Mesothelial cell of epicardium (in vitro differentiated cells): ENCODE measurements at places on chromosomes 7 and 10. TPM values are rescaled to one million over a fixed set of nuclear protein-coding genes. Genes with fewer than 3 reads are reported as not detected.
A peak's percentile ranks its signal among the peaks of the same experiment; 100 is the strongest.

- H3K4me3 ChIP-seq = no peak overlapping the region
- H3K27ac ChIP-seq = no peak overlapping the region
- no peak for DNase-seq
- no peaks in the 10 kb centered on the region for H3K36me3 ChIP-seq
These were observed 141.3 kb downstream of the IDE start for GRCh38 chr10:92432596-92432995.

GRCh38 chr7:154929006-154929726, 73.8 kb downstream of the PAXIP1 start:
- H3K27ac ChIP-seq = peak overlapping the region; percentile 94
- peaks cover 14% of the 10 kb centered on the region for H3K27me3 ChIP-seq
- peaks cover 12% of the 10 kb centered on the region for H3K4me1 ChIP-seq
- peaks cover 7% of the 10 kb centered on the region for H3K36me3 ChIP-seq
- peak overlapping the region; percentile 78 for H3K4me3 ChIP-seq

GRCh38 chr10:129583831-129584230, 116.8 kb downstream of the MGMT start:
- no peaks in the 10 kb centered on the region for H3K4me1 ChIP-seq
- no peak overlapping the region for H3K4me3 ChIP-seq

- H3K36me3 ChIP-seq = no peaks in the 10 kb centered on the region
- no peak overlapping the region for H3K4me3 ChIP-seq
- peaks cover 6% of the 10 kb centered on the region for H3K27me3 ChIP-seq
- H3K27ac ChIP-seq = no peak overlapping the region
- peaks cover 5% of the 10 kb centered on the region for H3K4me1 ChIP-seq
These were observed 187.1 kb downstream of the NPSR1 start for GRCh38 chr7:34844936-34845665.

GRCh38 chr10:4725917-4726606, 99.9 kb upstream of the AKR1E2 start:
- no peak overlapping the region for H3K4me3 ChIP-seq
- peak overlapping the region; percentile 57 for H3K27ac ChIP-seq
- no peak for DNase-seq
- no peaks in the 10 kb centered on the region for H3K36me3 ChIP-seq
- no peaks in the 10 kb centered on the region for H3K27me3 ChIP-seq

DNA sequence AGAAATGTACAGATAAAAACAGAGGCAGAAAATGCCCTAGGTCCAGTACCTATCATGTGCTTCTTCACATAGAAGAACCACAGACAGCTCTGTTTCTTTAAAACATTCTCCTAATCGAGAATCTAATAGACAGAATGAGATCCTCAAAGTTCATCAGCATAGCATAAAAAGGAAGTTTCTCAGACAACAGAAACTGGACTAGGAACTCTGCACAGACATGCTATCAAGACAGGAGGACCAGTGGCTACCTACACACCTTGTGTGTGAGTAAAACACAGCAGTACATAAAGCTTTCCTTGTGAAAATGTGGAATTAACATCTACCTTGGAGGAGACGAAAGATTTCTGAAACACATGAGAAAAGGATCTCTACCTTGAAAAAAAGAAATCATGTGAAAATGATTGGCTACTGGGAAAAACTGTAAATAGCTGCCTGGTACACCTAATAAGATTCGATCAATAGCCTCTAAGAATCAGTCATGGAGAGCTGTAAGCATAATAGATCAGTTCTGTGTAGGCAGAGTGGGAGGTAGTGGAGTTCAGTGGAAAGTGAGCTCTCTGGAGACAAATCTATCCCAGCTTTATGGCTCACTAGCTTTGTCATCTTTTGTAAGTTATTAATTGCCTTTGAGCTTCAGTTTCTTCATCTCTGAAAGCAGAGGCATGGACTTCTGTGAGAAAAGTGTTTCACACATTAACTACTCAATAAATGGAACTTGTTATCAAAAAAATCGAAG, 26.7 kb downstream of the ELAPOR2 start:
- H3K4me3 ChIP-seq = no peak overlapping the region
- peaks cover 2% of the 10 kb centered on the region for H3K36me3 ChIP-seq
- H3K27me3 ChIP-seq = no peaks in the 10 kb centered on the region
- peak overlapping the region; percentile 15 for H3K27ac ChIP-seq
- H3K4me1 ChIP-seq = peaks cover 14% of the 10 kb centered on the region

GRCh38 chr7:149616898-149617297, 119.3 kb upstream of the ZNF746 start:
- H3K36me3 ChIP-seq = peaks cover 66% of the 10 kb centered on the region
- no peak for DNase-seq
- no peak overlapping the region for H3K27ac ChIP-seq
- peaks cover 2% of the 10 kb centered on the region for H3K4me1 ChIP-seq
- H3K4me3 ChIP-seq = no peak overlapping the region

DNA sequence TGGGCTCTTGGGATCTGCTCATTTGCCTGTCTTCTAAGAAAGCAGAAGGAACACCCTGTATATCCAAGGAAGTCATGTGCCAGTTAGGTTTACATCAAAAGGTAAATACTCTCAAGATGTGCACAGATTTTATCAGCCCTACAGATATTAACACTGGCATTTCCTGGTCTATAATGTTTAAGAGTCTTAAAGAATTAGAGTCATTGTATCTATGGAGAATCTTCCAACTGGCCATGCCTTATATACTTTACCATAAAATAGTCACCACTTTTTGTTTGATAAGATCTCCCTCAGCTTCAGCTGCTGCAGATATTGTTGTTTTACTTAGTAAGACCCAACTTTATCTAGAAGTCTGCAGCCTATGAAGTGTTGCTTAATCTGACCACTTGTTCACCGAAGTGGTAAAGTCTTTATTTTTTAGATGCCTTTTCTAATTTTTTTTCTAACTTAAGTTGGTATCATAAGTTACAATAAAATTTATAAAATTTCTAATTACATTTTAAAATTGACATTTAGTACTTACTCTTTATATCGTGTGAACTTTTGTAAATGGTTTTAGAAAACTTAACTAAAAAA, 58.5 kb downstream of the CPED1 start:
- H3K27me3 ChIP-seq = no peaks in the 10 kb centered on the region
- no peak overlapping the region for H3K27ac ChIP-seq
- H3K4me1 ChIP-seq = peaks cover 16% of the 10 kb centered on the region

- H3K36me3 ChIP-seq = peaks cover 61% of the 10 kb centered on the region
- peaks cover 27% of the 10 kb centered on the region for H3K4me1 ChIP-seq
- H3K27me3 ChIP-seq = no peaks in the 10 kb centered on the region
- no peak overlapping the region for H3K4me3 ChIP-seq
- DNase-seq = no peak
These were observed 79.9 kb downstream of the FGFR2 start for GRCh38 chr10:121518333-121518732.

GRCh38 chr7:90669492-90669891, 73.4 kb downstream of the CDK14 start:
- peaks cover 4% of the 10 kb centered on the region for H3K4me1 ChIP-seq
- peaks cover 2% of the 10 kb centered on the region for H3K36me3 ChIP-seq
- H3K4me3 ChIP-seq = no peak overlapping the region
- no peak overlapping the region for H3K27ac ChIP-seq

- peaks cover 2% of the 10 kb centered on the region for H3K4me1 ChIP-seq
- H3K36me3 ChIP-seq = peaks cover 48% of the 10 kb centered on the region
- peak overlapping the region; percentile 62 for H3K27ac ChIP-seq
- DNase-seq = no peak
- H3K27me3 ChIP-seq = no peaks in the 10 kb centered on the region
- H3K4me3 ChIP-seq = no peak overlapping the region
These were observed 33.3 kb downstream of the FOXK1 start for GRCh38 chr7:4715410-4715776.

- H3K27ac ChIP-seq = no peak overlapping the region
- H3K4me1 ChIP-seq = peaks cover 4% of the 10 kb centered on the region
- DNase-seq = no peak
- no peak overlapping the region for H3K4me3 ChIP-seq
- no peaks in the 10 kb centered on the region for H3K27me3 ChIP-seq
These were observed 498.3 kb downstream of the GFRA1 start for GRCh38 chr10:115774721-115775120.

DNA sequence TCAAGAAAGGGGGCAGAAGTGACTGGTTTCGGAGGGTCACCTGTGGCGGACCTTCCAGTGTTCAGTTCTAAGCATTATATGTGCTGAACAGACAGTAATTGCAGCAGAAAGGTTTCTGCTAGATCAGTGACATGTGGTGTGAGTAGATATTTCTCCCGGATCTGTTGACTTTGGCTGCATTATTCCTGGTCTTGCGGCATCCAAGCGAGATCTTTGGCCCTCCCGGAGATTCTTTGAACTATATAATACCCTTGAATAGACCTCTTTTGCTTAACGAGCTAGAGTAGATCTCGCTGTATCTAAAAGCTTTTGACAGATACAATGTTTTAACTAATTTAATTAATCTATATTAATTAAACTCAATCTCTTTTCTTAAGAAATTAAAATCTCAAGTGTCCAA, 99.8 kb downstream of the PTN start:
- H3K36me3 ChIP-seq = peaks cover 27% of the 10 kb centered on the region
- DNase-seq = no peak
- H3K27ac ChIP-seq = no peak overlapping the region
- no peaks in the 10 kb centered on the region for H3K27me3 ChIP-seq
- H3K4me3 ChIP-seq = no peak overlapping the region

GRCh38 chr7:142969183-142969582, 7.0 kb upstream of the KEL start:
- H3K4me1 ChIP-seq = no peaks in the 10 kb centered on the region
- H3K36me3 ChIP-seq = no peaks in the 10 kb centered on the region
- DNase-seq = no peak
- no peak overlapping the region for H3K27ac ChIP-seq
- H3K27me3 ChIP-seq = no peaks in the 10 kb centered on the region

GRCh38 chr7:70571961-70572360, 560.0 kb upstream of the GALNT17 start:
- no peak overlapping the region for H3K4me3 ChIP-seq
- no peaks in the 10 kb centered on the region for H3K27me3 ChIP-seq
- DNase-seq = no peak
- no peak overlapping the region for H3K27ac ChIP-seq

The IKZF1 gene
- 1.7 to 2.5 TPM (median 1.8 TPM) in 3 replicates for total RNA-seq

The STAG3 gene
- 0.94 to 1.9 TPM (median 1.4 TPM) in 3 replicates for total RNA-seq

The POT1 gene
- 21.8 to 34.2 TPM (median 26.9 TPM) in 3 replicates for total RNA-seq

The NSMCE4A gene
- total RNA-seq = 41.7 to 46.9 TPM (median 44.4 TPM) in 3 replicates

The GNGT1 gene
- total RNA-seq = not detected in 3 replicates

The IFT22 gene
- total RNA-seq = 34.4 to 35.0 TPM (median 34.9 TPM) in 3 replicates

The DENND10 gene
- total RNA-seq = 38.4 to 40.3 TPM (median 39.6 TPM) in 3 replicates

The HOXA7 gene
- 17.4 to 18.9 TPM (median 17.9 TPM) in 3 replicates for total RNA-seq

The CXCL12 gene
- 42.4 to 48.4 TPM (median 45.8 TPM) in 3 replicates for total RNA-seq

The PON3 gene
- not detected in 3 replicates for total RNA-seq

The ADRB1 gene
- 0.07 to 0.18 TPM in 2 of 3 replicates, not detected in the other for total RNA-seq

The SLC39A12 gene
- total RNA-seq = not detected in 3 replicates

The CYP3A7 gene
- total RNA-seq = 0.33 TPM in 1 of 3 replicates, not detected in the others
